ENCODE measurements at places on chromosomes 2 and 18.

DNA sequence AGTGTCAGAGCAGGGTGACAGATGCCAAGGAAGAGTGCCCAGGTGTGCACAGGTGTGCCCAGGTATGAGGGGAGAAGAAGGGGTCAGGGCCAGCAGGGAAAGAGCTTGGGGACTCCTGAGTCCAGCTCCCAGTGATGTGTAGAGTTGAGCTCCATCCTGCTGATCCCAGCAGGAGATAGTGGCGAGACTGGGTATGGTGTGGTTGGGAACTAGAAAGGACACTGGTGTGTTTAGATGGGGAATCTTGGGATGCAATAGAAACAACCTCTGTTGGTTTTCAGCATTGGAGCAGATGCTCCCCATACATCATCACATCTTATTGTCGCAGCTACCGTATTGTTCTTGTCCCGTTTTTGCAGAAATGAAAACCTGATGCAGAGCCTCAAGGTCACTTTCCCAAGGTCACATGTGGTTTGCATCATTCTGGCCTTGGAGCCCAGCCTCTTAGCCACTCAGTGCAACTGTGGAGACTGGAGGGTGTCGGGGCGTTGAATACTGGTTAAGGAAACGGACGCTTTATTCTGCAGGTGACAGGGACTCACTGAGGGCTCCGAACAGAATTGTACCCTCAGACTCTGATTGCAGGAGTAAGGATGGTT, 166.7 kb downstream of the AGAP1 start:
- DNase-seq, result peak; percentile 69

GRCh38 chr2:133657591-133657990, 89.3 kb upstream of the NCKAP5 start:
- no peak for DNase-seq

DNA sequence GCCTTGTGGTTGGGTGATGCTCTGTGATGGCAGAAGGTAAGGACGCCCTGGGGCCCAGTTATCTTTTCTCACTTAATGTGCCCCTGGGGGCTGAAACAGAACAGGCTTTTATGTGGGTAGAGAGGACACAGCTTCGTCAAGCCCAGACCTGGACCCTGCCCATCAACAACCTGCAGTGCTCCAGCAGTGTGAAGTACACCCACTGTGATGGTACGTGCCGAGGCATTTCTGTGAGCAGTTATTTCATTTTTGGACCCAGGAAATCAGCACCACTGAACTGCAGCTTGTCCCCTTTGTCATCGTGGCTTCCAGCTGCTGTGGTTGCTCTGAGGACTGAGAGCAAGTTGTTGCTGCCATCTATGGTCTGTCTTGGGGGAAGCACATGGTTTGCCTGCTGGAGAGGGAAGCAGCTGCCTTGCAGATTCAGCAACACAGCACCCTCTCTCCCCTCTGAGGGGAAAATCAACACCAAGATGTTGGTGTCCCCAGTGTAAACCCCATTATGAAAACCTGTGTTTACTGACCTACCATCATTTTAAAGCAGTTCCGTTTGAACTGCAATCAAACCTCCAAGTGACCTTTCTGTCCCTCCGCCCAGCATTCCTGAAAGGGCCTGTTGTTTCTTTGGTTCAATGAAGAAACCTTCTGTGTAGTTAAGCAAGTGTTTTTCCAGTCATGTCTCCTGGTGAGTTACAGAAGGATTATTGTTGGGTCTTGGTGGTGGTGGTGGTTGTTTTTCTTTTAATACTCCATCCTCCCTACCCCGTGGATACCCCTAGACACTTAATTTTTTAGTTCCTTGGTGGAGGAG, 158.2 kb downstream of the MGAT5 start:
- DNase-seq, result peak; percentile 82

- DNase-seq, result no peak
Measured at GRCh38 chr2:129443235-129443864, 536.1 kb upstream of the RAB6C start.

GRCh38 chr2:71004857-71005256, 10.2 kb upstream of the TEX261 start:
- DNase-seq, result no peak

- no peak for DNase-seq
Measured at GRCh38 chr2:71611781-71612527, 158.6 kb downstream of the DYSF start.

GRCh38 chr18:46740046-46740445, 16.8 kb downstream of the ST8SIA5 start:
- DNase-seq, result no peak

GRCh38 chr18:78979056-78979729, 425 bp upstream of the SALL3 start:
- no peak for DNase-seq

DNA sequence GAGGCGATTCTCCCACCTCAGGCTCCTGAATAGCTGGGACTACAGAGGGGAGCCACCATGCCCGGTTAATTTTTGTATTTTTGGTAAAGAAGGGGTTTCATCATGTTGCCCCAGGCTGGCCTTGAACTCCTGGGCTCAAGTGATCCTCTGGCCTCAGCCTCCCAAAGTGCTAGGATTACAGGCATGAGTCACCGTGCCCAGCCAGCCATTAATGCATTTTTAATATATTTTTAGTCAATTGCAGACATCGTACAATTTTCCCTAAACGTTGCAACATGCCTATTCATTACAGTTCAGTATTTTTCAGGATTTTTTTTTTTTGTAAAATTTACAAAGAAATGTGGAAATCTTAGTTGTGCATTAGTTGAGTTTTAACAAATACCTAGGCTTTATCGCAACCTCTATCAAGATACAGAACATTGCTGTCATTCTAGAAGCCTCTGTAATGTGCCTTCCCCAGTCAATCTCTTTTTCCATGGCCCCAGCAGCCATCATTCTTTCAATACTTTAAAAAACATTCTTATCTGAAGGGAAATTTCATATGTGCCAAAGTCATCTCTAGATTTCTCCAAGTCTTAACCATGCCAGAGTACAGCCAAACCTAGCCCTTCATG, 14.7 kb downstream of the NABP1 start:
- DNase-seq, result no peak

- peak; percentile 39 for DNase-seq
Measured at GRCh38 chr18:38116716-38117115, 551.1 kb upstream of the CELF4 start.

GRCh38 chr2:10344105-10345066, 41.7 kb downstream of the HPCAL1 start:
- no peak for DNase-seq

- DNase-seq, result no peak
Measured at GRCh38 chr2:150051004-150051403, 436.5 kb downstream of the RND3 start.

DNA sequence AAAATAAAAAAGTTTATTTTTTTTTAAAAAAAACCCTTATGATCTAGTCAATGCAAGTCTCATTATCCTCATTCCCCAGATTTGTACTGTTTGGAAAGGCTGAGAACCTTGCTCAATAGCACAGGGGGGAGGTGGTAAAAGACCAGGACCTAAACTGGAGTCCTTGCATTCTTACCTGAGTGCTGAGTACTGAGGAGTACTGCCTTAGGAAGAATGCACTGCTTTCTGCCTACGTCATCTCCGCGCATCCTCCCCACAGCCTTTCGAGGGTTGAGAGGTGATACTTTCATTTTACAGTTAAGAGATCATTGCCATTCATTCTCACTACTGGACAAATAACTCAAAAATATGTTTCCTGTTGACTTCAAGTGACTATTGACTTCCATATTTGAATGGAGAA, 73.8 kb downstream of the MAP3K20 start:
- no peak for DNase-seq

- DNase-seq, result no peak
Measured at GRCh38 chr2:205171261-205171940, 510.9 kb upstream of the NRP2 start.

GRCh38 chr18:78758496-78758895, 221.1 kb upstream of the SALL3 start:
- DNase-seq, result no peak

DNA sequence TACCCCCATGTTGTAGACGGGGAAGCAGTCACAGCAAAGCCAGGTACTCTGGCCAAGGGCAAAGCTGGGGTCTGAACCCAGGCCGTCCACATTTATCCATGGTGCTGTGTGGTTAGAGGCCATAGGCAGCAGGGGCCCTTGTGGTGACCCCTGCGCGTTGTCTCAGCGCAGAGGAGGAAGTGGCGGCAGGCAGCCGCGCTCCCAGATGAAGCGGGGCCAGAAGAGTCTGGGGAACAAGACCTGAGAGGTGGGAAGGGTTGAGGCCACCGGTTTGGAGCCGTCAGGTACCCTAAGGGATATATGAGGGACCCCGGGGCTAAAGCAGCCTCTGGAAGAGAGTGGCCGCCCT, 770 bp downstream of the ZNF396 start:
- peak; percentile 78 for DNase-seq

- DNase-seq, result no peak
Measured at GRCh38 chr2:9326975-9327374, 96.4 kb downstream of the ITGB1BP1 start.

GRCh38 chr2:24824966-24825882, 32.0 kb downstream of the CENPO start:
- peak; percentile 12 for DNase-seq

DNA sequence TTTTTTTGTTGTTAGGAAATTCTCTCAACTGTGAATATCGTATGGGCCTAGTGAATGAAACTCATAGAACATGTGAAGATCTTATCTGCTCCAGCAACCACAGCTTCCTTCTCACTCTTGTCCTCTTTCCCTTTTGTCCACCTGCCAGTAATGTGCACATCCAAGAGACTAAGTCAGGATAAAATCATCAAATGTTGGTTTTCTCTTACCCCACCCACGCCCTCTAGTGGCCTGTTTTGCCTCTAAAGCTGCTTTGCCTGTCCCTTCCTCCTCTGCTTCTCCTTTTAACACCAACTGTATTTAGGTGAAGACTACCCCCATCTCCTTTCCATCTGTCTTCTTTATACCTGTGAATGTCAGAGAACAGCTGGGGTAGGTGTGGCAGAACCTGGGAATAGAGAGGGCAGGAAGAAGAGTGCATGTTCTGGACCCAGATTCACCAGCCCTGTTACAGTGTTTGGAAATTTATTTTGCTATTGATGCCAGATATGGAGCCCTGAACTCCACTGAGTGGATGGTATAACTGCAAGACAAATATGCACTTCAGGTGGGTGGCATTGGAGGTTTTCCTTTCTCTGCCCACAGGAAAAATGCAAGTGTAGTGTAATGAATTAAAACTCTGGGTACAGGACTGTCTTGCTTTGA, 8.4 kb upstream of the MGAT5 start:
- peak; percentile 77 for DNase-seq

DNA sequence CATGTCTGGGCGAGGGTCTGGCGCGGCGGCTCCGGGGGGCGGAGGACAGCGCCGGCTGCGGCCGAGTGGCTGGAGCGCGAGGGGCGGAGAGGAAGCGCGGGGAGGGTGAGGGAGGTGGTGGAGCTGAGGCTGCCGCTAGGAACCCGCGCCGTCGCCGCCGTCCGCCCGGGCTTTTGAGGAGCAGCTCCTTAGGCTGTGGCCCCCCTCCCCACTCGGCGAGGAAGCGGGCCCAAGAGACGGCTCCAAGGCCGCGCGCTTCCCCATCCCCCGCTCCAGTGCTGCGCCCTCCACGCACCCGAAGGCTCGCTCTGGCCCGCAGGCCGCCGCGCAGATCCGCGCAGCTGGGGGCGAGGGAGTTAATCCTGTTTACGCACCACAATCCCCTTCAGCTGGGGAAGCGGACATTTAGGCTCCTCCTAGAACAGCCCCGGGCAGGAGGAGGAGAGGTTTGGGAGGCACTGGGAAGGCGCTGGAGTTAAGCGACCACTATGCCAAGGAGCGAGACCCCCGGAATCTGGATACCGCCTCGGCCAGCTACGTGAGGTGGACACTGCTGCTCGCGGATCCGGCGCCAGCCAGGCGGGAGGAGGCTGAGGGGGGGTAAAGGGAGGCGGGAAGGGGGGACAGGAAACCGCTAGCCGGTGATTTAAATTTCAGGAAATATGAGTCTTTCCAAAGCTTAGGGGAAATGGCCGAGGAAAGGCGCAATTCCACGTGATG, at the start of gene CNRIP1:
Gene CNRIP1 (minus strand): TSS at position 552 of the 720 bp plus-strand sequence. CDS start 549 bp downstream, at position 3.
- peak; percentile 94 for DNase-seq

- DNase-seq, result no peak
Measured at GRCh38 chr2:29660201-29660600, 261.2 kb downstream of the ALK start.

DNA sequence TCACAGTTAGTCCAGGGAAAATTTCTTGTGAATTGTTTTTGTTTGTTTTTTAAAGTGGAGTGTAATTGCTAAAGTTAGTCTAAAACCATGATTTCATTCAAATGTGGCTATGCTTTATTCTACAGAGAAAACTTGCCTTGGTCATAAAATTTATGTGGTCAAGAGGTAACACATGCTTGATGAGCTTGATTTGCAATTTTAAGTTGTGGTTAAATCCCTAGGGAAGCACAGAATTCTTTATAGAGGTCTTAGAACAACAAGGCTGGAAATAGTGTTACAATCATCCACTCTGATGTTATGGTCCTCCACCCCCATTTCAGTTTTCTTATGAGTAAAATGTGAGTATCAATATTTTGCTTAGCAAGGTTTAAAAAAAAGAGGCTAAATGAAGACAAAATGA, 359.6 kb downstream of the NRXN1 start:
- no peak for DNase-seq

GRCh38 chr2:16090650-16091575, 150.6 kb downstream of the MYCN start:
- DNase-seq, result peak; percentile 26

DNA sequence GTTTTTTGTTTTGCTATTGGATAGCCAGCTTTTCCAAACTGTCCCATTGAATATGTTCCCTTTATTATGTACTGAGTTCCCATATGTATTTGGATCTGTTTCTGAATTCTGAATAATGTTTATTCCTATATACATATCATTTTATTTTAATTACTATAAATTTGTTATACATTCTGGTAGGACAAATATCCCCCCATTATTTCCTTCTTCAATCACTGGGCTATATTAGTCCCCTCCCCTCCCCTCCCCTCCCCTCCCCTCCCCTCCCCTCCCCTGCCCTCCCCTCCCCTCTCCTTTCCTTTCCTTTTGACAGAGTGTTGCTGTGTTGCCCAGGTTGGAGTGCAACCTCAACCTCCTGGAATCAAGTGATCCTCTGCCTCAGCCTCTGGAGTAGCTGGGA, 26.3 kb downstream of the RAB3GAP1 start:
- DNase-seq, result no peak

DNA sequence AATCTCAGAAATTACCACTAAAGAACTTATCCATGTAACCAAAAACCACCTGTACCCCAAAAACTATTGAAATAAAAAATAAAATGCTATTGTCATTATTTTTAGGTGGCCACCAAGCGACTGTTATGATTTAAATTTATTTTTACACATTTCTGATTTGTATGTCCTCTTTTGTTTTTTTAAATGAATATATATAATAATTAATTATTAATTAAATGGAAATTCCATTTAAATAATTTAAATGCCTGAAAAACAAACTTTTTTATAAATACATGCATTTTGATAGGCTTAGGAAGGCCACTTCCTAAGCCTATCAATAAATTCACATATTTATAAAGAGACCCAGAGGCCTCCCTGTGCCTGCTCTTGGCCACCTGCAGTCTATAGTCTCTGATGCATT, 52.2 kb downstream of the CYB5A start:
- no peak for DNase-seq
